ENCODE measurements at places on chromosomes 1 and 21.
A peak's percentile ranks its signal among the peaks of the same experiment; 100 is the strongest.

GRCh38 chr1:64553285-64553684 lies 83.4 kb downstream of the CACHD1 start:
- no peak for DNase-seq

DNA sequence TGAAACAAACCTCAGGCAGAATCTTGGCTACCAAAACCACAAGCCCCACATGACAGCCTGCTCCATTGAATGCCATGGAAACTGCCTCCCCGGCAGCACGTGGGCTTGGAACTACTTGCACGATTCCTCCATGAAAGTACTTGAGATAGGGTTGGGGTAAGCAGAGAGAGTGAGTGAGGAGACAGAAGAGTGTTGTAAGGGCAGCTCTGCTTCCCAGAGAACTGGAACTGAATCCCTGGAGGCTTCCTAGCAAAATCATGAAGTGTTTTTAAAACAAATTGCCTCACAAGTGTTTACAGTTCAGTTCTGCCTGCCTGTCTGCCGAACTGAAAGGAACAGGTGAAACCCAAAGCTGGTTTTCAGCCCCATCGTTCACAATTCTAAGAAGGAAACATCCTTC lies 35.3 kb upstream of the DNASE2B start:
- DNase-seq: no peak

DNA sequence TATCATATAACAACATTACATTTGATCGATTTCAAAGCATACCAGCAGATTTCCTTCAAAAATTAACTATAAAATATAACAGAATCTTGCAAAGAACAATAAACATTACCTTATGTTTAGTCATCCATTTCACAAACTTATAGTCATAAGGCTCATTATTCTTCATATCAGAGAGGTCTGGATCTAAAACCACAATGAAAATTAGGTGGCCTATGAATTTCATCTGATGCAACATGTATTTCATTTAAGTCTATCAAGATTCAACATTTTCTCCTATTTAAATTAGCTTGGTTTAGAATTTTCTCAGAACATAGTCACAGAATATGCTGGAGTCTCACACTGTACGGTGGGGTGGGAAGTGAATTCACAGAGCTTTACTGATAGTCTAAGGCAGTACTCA lies 49.2 kb downstream of the KYAT3 start:
- DNase-seq: peak; percentile 13

- peak; percentile 69 for DNase-seq
Observed at GRCh38 chr1:210246447-210246846, 13.9 kb downstream of the SERTAD4 start.

GRCh38 chr1:65412256-65412983 lies 8.0 kb upstream of the LEPR start:
- peak; percentile 83 for DNase-seq

DNA sequence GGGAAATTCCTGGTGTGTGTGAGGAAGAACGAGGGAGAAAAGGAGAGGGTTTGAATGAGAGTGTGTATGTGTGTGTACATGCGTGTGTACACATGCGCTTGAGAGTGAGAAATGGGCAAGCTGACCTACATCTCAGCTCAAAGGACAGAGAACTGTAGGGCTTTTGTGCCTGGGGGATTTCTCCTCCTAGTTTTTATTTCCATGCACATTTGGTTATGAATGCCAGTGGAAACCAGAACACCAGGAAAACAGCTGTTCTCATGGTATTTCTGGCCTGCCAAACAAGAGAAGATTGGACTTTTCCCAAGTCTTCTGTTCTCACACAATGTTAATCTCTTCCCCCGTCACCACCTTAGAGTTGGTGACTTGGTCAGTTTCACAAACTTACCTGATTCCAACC lies 45.2 kb downstream of the SLC44A3 start:
- peak; percentile 13 for DNase-seq
